Lower leg skin (tissue), 4 donors: ENCODE measurements at places on chromosomes 16 and 17. TPM values are rescaled to one million over a fixed set of nuclear protein-coding genes. Genes with fewer than 3 reads are reported as not detected.

DNA sequence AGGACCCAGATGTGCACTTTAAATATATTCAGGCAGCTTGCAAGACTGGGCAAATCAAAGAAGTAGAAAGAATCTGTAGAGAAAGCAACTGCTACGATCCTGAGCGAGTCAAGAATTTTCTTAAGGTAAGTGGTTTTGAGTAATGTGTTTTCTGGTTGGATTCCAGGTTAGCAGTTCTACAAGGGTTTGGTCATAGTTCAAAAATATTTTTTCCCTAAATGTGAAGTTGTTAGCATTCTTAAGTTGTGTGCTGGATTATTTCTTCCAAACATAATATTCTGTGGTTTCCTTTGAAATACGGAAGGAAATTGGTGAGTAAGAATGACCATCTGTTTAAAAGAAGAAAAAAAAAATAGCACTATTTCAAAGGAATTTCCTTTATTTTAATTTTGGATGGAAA is 38.4 kb downstream of the PTRH2 start:
- no peak for DNase-seq

- no peak for DNase-seq
Measured at GRCh38 chr17:65219124-65219523, 82.0 kb downstream of the RGS9 start.

DNA sequence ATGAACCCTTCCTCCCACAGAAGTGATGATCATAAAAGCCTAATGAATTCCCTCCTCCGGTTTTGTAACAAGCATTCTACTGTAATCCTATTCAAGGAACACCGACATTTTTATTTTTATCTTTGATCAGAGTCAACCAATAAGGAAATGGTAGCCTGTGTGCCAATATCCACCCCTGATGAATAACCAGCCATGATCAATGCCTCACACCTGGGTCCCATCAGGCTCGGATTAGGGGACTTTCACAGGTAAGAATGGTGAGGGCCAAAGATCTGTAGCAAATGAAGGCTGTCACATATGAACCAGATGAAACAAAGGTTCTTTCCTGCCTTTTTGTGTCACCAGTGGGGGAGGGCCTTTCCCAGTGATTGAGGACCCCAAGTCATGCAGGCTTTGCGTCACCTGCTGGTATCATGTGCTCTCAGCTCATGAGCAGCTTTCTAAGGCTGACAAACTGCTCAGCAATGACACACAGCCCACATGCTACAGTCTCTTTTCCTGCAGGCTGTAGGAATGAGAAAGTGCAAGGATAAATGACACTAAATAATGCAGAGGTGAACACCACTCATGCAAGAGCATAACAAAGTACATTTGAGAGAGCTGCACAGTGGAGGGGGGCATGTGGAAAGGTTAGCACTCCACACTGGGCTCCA is 34.9 kb downstream of the TOM1L2 start:
- DNase-seq, result no peak

DNA sequence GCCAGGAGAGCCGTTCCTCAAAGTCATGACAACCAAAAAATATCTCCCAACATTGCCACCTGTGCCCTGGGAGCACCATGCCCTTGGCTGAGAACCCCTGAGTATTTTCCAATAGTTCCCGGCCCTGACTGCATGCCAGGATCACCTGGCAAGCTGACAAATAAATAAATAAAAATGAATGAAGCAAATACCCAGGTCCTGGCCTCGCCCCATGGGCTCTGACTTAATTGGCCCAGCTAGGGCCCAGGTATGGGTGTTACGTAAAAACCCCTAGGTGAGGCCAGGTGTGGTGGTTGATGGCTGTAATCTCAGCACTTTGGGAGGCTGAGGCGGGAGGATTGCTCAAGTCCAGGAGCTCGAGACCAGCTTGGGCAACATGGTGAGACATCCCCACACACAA is 2.7 kb upstream of the C16orf74 start:
- no peak for DNase-seq

- no peak for DNase-seq
Measured at GRCh38 chr17:12664894-12665262, 812 bp upstream of the MYOCD start.

GRCh38 chr16:56357765-56358322 is 67.5 kb downstream of the AMFR start:
- DNase-seq, result no peak

DNA sequence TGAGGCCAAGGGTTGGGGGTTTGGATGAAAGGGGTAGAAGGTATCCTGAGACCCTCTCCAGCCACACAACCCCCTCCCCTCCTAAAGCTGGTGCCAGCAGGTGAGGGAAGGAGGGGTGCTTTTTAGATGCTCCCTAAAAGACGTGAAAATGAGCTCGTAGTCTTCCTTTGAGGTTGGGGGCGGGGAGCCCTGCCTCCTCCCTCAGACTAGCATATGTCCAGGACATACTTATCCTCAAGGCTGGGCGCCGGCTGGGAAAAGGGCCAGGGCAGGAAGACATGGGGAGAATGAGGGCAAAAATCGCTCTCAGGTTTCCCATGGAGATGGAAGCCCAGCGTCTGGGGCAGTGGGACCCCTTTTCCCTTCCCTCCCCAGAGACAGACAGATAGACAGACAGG is 26.7 kb downstream of the SRCIN1 start:
- no peak for DNase-seq

DNA sequence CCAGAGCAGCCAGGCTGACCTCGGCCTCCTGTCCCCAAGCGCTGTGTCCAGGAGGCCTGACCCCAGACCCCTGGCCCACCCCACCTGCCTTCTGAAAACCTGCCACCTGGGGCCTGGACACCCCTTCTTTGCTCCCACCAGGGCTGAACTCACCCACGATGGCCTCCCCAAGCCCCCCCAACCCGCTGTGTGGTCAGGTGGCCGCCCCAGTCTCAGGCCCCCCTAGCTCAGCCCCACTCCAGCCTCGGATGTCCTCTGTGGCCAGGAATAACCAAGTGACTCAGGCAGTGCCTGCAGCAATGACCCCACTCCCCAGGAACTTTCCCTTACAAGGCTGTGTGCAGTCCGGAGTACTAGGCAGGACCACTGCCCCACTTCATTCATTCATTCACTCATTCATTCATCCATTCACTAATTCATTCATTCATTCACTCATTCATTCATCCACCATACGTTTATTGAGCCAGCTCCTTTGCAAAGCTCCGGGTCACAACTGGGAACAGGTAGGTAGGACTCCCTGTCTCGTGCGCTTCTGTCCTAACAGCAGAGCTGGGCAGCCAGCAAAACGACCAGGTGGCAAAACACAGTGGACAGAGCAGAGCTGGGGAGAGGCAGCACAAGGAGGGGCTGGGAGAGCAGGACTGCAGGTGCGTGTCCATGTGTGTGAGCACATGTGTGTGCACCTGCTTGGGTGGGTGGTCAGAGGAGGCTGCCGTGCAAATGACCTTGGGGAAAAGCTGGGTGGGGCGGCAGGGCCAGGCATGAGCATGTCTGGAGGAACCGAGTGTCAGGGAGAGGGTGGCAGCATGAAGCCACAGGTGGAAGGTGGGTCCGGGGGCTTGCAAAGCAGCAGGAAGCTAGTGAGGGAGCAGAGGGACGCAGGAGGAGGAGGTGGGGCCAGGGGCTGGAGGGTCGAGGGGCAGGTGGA is 75.8 kb upstream of the CBX4 start:
- no peak for DNase-seq

- no peak for DNase-seq
Measured at GRCh38 chr16:2199621-2200139, 3.3 kb upstream of the CASKIN1 start.

DNA sequence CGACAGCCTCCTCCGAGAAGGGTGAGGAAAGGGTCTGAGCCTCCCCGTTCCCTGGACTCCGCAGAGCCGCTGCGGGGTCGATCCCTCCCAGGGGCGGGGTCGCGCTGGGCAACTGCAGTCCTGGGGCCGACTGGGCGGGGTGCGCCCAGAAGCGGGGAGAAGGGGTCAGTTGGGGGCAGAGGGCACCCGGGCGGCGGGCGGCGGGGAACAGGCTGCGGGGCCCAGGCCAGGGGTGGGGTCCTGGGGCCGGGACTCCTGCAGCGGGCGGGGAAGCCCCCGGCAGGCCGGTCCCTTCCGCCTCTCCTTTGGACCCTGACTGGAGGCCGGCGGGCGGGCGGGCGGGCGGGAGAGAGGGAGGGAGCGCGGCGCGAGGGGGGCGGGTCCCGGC is 352 bp downstream of the GGNBP2 start:
- DNase-seq, result no peak

- no peak for DNase-seq
Measured at GRCh38 chr16:19329932-19330331, 44.4 kb downstream of the CLEC19A start.

Gene KRT24
- total RNA-seq, result not detected
